ENCODE measurements at places on chromosomes 12 and 14.

GRCh38 chr14:85565862-85566296 is 35.9 kb downstream of the FLRT2 start:
- no peak for DNase-seq

- no peak for DNase-seq
Observed at GRCh38 chr12:70853326-70853725, 67.2 kb downstream of the PTPRR start.

GRCh38 chr12:1809591-1810190 is 10.7 kb upstream of the LRTM2 start:
- DNase-seq: no peak

- DNase-seq: no peak
Observed at GRCh38 chr12:8685051-8685450, 12.7 kb upstream of the RIMKLB start.

GRCh38 chr12:51409846-51410245 is 14.8 kb upstream of the SLC4A8 start:
- no peak for DNase-seq

DNA sequence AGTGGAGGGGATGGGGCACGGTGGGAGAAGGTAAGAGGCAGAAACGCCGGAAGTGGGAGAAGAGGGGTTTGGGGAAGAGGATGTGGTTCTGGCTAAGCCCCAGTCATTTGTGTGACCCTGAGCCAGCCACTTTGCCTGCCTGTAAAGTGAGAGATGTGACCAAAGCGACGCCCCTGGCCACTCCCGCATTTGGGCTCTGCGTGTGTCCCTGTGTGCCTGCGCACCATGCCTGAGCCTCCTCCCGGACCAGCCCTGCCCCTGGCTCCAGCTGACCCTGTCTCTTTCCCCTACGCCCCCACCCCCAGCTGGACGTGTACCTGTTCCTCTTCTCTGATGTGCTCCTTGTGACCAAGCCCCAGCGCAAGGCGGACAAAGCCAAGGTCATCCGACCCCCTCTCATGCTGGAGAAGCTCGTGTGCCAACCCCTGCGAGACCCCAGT is 8.0 kb downstream of the PLEKHG6 start:
- DNase-seq: no peak

GRCh38 chr14:89320381-89321000 is 96.5 kb downstream of the FOXN3 start:
- no peak for DNase-seq
